ENCODE measurements at places on chromosomes 12 and 14. TPM values are rescaled to one million over a fixed set of nuclear protein-coding genes. Genes with fewer than 3 reads are reported as not detected.

VDR gene
- total RNA-seq, result 0.38 TPM

- DNase-seq, result no peak
- H3K27me3 ChIP-seq, result no peaks in the 10 kb centered on the region
- no peak within 1 kb of the TSS for H3K27ac ChIP-seq
- no peaks in the 10 kb centered on the region for H3K36me3 ChIP-seq
- H3K4me3 ChIP-seq, result no peak within 1 kb of the TSS
These were observed at the start of gene CLEC6A for GRCh38 chr12:8455727-8456360. TSS of gene CLEC6A (plus strand) at chr12:8455962. CDS start at chr12:8456112, 150 bp downstream.

- H3K27ac ChIP-seq, result no peak overlapping the region
- no peak for DNase-seq
- H3K27me3 ChIP-seq, result no peaks in the 10 kb centered on the region
- peaks cover 5% of the 10 kb centered on the region for H3K36me3 ChIP-seq
- H3K4me1 ChIP-seq, result peaks cover 14% of the 10 kb centered on the region
- no peak overlapping the region for H3K4me3 ChIP-seq
These were observed 28.4 kb downstream of the RAD9B start for GRCh38 chr12:110530511-110530910.

- no peak for DNase-seq
- no peaks in the 10 kb centered on the region for H3K4me1 ChIP-seq
- H3K27ac ChIP-seq, result no peak overlapping the region
These were observed 255.2 kb downstream of the NRXN3 start for GRCh38 chr14:78425330-78425729.

DNA sequence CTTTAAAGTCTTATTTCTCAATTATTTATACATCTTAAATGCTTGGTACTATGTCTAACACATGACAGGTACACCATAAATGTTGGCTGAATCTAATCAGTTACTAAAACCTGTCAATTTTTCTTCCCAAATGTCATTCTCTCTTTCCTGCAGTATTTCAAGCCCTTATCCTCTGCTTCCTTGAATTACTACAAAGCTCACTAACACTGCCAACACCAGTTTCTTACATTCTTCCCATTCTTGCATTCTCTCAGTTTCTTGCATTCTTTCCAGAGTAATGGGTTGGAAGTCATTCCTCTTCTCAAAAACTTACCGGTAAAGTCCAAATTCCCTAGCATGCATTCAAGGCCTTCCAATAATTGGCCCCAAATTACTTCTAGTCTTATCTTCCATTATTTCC is 9.6 kb upstream of the SMARCC2 start:
- no peaks in the 10 kb centered on the region for H3K36me3 ChIP-seq
- DNase-seq, result no peak
- H3K27ac ChIP-seq, result no peak overlapping the region
- no peak overlapping the region for H3K4me3 ChIP-seq

GRCh38 chr12:104467346-104467837 is 10.6 kb downstream of the CHST11 start:
- H3K4me3 ChIP-seq, result no peak overlapping the region
- H3K36me3 ChIP-seq, result no peaks in the 10 kb centered on the region
- H3K4me1 ChIP-seq, result no peaks in the 10 kb centered on the region
- DNase-seq, result no peak
- no peak overlapping the region for H3K27ac ChIP-seq

DNA sequence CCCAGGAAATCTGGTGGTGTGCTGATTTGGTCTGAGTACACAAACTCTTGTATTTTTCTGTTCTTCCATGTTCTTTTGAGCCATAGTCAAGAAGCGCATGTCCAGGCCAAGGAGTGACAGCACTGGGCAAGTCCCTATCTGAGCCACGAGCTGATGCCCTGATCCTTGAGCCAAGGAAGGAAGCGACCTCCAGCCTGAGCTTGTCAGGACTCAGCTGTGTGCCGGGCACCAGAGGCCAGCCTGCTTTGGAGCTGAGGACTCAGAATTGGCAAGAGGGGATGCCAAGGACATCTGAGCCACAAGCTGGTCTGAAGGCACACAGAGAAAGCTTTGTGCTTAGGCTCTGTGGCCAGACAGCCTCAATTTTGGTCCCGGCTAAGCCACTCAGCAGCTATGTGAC is 52.6 kb downstream of the GALNT16 start:
- H3K4me3 ChIP-seq, result no peak overlapping the region
- no peak for DNase-seq
- peaks cover 3% of the 10 kb centered on the region for H3K4me1 ChIP-seq
- H3K27me3 ChIP-seq, result peaks cover 3% of the 10 kb centered on the region
- H3K27ac ChIP-seq, result no peak overlapping the region
- H3K36me3 ChIP-seq, result peaks cover 2% of the 10 kb centered on the region

- no peaks in the 10 kb centered on the region for H3K36me3 ChIP-seq
- no peak overlapping the region for H3K27ac ChIP-seq
- DNase-seq, result no peak
These were observed 252.5 kb downstream of the RPL10L start for GRCh38 chr14:46399049-46399448.

- H3K27me3 ChIP-seq, result peaks cover 44% of the 10 kb centered on the region
- no peak overlapping the region for H3K4me3 ChIP-seq
- no peak overlapping the region for H3K27ac ChIP-seq
- H3K4me1 ChIP-seq, result no peaks in the 10 kb centered on the region
- DNase-seq, result no peak
- H3K36me3 ChIP-seq, result no peaks in the 10 kb centered on the region
These were observed 71.7 kb downstream of the ANO2 start for GRCh38 chr12:5873281-5873919.

DNA sequence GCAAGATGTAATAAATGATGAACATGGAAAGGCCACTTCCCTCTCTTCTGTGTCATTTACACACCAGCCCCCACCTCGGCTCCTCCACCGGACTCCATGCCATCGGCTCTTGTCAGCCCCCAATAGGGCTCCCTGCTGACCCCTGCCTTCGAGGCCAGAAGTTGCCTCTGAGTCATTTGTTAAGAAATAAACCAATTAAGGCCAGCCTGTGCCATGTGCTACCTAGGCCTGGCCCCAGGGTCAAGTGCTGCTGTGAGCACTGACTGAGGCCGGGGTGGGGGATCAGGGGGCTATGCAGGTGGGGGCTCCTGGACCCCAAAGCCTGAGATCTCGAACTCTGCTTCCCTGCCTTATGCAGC is 53.2 kb downstream of the TESC start:
- H3K36me3 ChIP-seq, result no peaks in the 10 kb centered on the region
- no peak overlapping the region for H3K4me3 ChIP-seq
- no peak for DNase-seq
- peaks cover 28% of the 10 kb centered on the region for H3K4me1 ChIP-seq
- no peak overlapping the region for H3K27ac ChIP-seq

- H3K27ac ChIP-seq, result no peak overlapping the region
- DNase-seq, result no peak
- H3K27me3 ChIP-seq, result peaks cover 46% of the 10 kb centered on the region
- no peaks in the 10 kb centered on the region for H3K4me1 ChIP-seq
- no peaks in the 10 kb centered on the region for H3K36me3 ChIP-seq
These were observed 79.0 kb upstream of the NOS1 start for GRCh38 chr12:117440384-117440783.
